EL (cell line): ENCODE measurements at places on chromosomes 3 and 15.

DNA sequence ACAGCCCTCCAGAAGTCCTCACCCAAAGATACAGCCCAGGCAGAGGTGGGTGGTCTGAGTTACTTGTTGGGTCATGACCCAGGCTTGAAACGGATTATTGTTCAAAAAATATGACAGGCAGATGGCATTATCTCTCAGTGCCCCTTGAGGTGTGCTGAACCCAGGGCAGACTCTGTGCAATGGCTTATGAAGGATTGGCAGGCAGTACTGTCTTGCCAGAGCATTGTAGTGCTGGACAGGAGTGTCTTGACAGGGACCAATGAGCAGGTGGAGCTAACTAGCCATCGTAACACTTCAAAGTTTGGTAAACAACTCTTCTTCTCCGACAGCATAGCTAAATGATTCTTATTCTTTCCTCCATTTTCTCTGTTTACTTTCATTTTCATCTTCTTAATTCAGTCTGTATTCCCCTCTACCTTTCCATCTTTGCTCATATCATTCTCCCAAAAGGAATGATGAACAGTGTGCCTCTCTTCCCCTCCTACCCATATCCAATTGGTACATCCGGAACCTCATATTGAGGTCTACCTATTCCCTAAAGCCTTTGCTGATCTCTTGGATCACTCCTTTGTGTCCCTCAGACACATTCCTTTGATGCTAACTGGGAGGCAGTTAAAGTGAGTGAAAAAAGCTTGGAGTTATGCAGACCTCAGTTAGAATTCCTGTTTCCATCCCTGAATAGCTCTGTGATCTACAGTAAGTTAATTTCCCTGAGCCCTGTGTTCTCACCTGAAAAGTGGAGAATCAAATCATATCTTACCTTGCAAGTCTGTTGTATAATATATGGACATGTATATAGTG, 2.6 kb upstream of the IL20RB start:
- peak; percentile 24 for DNase-seq

- DNase-seq, result no peak
Observed at GRCh38 chr15:36359286-36359685, 220.1 kb upstream of the CDIN1 start.

DNA sequence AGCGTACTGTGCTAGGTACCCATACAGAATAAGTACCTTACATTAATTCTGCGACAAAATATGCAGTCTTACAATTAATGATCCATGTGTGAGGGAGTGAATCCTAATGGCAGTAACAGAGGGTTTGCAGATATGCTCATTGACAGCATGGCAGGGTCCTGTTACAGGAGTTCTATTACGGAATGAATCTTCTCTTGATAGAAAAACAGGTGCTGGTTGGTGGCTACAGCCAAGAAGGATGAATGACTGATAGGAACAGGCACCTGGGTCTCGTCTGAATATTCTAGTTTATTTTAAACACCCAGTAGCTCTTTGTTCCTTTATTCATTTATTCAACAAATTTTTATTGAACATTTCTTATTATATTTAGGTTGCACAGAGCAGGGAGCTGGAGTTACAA, 22.8 kb downstream of the PGBD4 start:
- DNase-seq, result no peak

- no peak for DNase-seq
Observed at GRCh38 chr3:22977042-22977441, 226.1 kb upstream of the UBE2E2 start.

DNA sequence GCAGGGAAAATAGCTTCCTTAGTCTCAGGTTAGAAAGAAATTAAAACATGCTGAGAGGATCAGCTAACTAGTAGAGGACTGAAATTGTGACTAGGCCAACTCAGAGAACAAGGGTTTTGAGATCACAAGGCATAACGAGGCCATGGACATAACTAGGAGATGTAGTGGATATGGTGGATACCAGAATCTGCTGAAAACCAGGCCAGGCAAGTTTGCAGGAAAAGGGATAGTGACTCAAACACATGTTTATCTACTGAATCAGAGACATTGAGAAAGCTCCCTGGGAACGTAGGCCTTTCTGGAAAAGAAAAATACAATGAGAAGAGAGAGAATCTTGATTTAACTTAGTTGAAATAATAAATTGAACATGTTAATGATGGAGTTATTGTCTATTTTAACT, 326.5 kb upstream of the GBE1 start:
- DNase-seq, result peak; percentile 64

- no peak for DNase-seq
Observed at GRCh38 chr3:147736226-147736625, 327.1 kb downstream of the ZIC1 start.

DNA sequence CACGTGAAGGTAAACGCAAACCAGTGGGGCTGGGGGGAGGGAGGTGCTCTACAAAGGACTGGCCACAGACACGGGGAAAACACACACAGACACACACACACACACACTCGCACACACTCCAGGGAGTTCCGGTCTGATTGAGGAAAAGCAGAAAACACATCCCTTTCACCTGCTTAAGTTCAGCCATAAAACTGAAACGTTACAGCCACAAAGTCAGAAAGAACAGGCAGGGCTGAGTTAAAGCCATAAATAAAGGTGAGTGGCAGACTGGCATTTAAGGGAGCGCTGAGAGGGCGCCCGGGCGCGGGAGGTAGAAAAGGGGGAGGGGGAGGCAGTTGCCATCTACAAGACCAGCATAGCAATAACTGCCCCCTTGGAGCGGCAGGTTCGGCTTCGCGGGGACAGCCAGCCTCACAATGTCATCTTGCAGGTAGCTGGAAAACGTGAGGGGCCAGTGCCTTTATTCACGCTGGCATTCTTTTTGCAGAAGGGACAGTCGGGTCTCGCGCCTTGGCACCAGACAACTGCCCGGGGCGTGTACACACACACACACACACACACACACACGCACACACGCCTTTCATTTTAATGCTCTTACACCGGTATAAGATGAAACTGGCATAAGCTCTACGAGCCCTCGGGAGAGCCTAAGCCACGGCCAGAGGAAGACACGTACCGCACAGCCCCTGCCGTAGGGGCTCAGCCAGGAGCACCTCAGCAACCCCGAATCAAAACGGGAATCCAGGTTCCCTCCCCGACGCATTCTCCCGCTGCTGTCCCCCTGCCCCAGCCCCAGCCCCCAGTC, 866 bp downstream of the TNIK start:
- peak; percentile 49 for DNase-seq

DNA sequence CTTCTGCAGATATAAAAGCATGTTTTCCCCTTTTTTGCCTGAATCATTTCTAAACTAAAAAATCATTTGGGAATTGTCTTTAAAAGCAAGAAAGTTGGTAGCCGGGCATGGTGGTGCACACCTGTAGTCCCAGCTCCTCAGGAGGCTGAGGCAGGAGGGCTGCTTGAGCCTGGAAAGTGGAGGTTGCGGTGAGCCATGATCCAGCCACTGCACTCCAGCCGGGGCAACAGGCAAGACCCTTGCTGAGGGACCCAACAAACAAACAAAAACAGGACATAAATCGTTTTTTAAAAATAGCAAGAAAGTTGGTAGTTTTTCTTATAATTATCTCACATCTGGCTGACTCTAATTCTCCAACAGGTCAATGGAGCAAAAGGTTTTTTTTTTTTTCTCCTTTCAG, 2.5 kb downstream of the HIGD1A start:
- DNase-seq, result no peak

GRCh38 chr3:55030938-55031337, 103.1 kb upstream of the LRTM1 start:
- no peak for DNase-seq

DNA sequence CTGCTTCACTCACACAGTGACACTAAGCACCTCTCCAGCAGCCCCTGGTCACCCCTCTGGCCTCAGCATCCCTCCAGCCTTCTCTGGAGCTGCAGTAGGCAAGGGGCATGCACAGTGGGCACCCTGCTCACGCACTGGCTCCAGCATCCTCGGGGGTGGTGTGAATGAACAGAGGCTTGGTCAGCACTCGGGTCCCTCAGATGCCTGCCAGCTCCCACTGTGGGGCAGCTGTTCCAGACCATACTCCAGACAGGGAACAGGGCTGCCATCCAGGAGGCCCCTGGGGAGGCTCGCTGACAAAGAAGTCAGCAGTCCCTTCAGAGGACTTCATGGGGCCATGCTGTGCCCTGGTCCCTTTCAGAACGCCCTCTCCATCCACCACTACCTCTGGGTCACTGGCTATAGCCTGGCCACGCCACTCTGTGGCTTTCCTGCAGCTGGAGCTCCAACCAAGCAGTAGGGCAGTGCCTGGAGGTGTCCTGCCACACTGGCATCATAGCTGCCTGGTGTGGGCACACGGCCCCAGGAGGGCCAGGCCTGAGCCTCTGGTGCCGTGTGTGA, 26.3 kb downstream of the ALS2CL start:
- no peak for DNase-seq

DNA sequence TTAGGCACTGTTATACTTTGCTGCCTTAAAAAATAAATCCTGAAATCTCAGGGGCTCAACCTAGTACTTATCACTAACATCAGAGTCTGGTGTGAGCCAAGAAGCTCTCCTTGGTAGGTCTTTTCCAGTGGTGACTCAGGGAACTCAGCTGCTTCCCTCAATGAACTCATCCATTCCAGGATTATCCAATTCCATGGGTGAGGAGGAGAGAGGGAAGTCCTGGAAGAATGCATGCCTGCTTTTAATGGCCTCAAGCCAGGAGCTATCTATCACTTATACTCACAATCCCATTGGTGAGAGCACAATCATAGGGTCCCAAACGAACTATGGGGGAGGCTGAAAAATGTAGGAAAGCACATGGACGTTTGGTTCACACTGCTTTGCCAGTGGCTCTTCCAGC, 113.6 kb downstream of the POLR2M start:
- peak; percentile 75 for DNase-seq

DNA sequence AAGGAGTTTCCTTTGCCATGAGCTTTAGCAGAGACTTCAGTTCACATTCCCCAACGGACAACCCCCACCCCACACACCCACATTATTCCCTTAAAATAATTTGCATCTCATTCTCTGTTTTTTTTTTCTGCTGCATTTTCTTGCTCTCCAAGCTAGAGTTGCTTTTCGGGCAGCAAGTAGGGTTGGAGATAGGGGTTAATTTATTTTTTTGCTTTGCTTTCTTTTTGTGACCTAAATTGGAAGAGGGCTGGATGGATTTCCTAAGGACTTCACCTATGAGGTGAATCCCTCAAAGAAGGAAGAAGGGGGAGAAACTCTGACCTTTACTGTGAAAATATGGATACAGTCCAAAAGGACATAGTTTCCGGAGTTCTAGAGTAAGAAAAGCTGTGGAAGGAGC, 6.6 kb downstream of the SOX2 start:
- DNase-seq, result no peak

DNA sequence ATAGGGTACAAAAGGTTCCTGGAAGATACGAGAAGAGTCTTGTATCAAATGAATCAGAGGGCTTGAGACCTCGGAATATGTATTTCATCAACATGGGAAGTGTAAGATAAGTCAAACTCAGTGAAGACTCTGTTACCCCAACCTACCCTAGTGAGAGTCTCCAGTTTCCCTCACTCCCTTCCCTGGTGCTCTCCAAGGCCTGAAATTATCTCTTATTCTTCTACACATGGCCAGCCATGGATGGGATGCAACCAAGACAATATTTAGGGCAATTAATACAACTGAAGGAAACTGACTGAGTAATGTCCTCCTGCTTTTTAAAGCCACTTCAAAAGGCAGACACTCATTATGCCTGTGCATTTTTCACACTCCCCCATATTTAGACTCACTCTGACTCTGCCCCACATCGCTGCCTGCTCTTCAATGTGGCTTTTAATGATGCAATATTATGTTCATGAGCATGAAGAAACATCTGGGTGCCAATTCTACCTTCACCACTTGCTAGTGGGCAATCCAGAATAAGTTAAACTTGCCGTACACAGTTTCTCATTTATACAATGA, 137.1 kb upstream of the THBS1 start:
- no peak for DNase-seq

DNA sequence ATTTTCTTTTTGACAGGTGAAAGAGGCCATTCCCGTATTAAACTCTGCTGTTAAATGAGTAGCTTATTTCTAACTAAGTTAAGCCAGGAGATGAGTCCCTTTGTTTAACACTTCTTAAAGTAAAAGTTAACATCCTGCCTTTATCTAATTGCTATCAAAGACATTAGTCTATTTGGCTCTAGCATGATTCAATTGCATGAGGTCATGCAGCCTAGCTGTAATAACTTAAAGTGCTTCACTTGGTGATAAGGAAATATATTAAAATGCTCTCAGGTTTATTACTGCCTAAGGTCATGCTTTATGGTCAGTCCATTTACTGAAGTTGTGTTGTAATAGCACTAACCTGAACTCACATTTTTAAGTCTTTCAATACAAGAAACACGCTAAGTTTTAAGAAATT, 82.3 kb upstream of the MLF1 start:
- DNase-seq, result peak; percentile 8

- DNase-seq, result no peak
Observed at GRCh38 chr3:136305879-136306278, 55.7 kb downstream of the PCCB start.
